Activated gamma-delta T cell treated with Interleukin-2 at 50 U/mL for 16 hours (primary cell): ENCODE measurements at places on chromosomes 4 and X.

DNA sequence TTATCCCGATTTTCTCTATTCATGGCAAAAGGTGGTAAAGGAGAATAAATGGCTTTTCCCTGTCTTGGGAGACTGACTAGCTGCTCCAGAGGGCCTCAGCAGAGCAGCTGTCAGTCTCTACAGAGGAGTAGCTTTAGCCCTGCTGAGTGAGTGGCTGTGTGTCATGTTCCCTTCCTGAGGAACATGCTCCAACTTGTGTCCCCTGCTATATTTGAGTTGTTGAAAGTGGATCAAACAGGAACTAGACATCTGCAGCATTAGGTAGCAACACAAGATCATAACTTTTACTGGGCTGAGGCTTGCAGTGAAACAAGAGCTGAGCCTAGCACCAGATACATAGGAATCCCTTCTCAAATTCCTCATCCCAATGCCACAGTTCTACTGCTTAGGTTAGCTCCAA lies 26.7 kb upstream of the PLAC1 start:
- no peak for DNase-seq

- DNase-seq: no peak
Measured at GRCh38 chr4:18007625-18008024, 13.9 kb downstream of the LCORL start.

GRCh38 chr4:71210823-71211222 lies 128.0 kb upstream of the SLC4A4 start:
- no peak for DNase-seq

DNA sequence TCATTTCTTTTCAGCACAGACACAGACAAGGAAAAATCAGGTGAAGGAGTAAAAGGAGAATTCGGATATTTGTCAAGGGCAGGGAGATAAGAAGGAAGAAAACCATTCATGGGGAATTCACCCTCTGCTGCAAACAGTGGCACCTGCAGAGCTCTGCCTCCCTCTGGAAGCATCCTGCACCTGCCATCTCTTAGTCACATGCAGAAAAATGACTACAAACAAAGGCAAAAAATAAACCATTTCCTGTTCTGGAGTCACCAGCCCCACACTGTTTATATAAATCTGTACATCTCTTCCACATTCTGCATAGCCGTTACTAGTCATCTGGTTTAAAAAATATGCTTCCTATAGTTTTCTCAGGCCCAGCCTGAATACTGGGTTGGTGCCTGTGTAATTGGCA lies 205.3 kb downstream of the ARAP2 start:
- DNase-seq: no peak

DNA sequence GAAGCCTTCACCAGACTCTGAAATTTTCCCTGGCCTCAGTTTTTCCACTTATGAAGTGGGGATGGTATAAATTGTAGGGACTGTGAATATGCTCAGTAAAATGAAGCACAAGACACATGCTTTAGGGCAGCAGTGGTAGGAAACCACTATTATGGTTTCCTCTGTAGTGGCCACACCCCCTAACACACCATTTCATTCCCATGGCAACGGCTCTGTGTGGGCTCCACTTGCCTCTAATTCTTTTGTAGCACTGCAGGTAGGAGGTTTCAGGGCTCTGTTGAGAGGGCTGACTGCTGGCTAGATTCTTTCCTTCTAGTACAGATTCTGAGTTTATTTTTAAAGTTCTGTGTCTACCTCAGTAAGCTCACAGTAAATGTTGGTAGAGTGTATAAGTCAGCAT lies 3.5 kb upstream of the VMA21 start:
- DNase-seq: peak; percentile 51

DNA sequence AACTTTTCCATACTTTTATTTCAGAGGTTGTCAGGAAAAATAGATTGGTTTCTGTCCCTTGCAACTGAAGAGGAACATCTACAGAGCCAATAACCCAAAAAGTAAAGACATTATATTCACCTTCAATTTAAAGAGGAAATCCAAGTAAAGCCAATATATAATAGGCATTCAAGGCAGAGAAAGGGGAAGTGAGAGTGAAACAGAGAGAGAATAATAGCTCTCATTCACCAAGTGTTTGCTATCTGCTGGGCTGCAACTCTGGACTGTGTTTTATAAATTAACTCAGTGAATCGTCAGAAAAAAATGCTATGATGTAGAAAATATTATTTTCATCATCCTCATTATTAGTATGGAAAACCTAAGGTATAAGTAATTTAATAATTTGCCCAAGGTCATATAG lies 448.5 kb downstream of the TRAM1L1 start:
- no peak for DNase-seq
